ENCODE measurements at places on chromosomes 4 and X.

- no peak for DNase-seq
Observed at GRCh38 chr4:165472943-165473676, 94.3 kb downstream of the CPE start.

GRCh38 chrX:13257223-13258051, 62.4 kb downstream of the ATXN3L start:
- no peak for DNase-seq

- no peak for DNase-seq
Observed at GRCh38 chrX:9019151-9019550, 14.8 kb downstream of the FAM9B start.

GRCh38 chrX:86066998-86067397, 19.6 kb upstream of the CHM start:
- no peak for DNase-seq

- no peak for DNase-seq
Observed at GRCh38 chr4:157739242-157739641, 433.6 kb downstream of the GASK1B start.

- no peak for DNase-seq
Observed at GRCh38 chr4:136867465-136867864, 664.8 kb downstream of the PCDH18 start.

GRCh38 chrX:107775734-107776511, at the start of gene TSC22D3:
Gene TSC22D3, minus strand, starts transcription at chrX:107775787. Its CDS starts 368 bp downstream, at chrX:107775419.
- peak; percentile 56 for DNase-seq

DNA sequence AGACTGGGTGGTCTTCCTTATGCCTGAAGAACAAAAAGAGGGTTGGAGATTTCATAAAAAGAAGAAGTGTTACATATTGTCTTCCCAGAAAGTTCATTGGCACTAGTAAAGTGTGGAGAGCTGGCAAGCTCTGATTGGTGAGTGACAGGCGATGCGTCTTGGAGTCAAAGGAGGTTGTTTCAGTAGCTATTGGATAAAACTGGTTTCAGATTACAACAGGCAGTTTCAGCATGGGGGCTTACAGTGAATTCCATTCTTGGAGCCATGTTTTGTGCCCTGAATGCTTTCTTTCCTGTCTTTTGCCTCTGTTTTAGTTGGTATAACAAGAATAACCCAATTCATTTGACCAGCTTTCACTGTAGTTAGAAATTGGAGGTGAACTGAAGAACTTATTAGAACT, 750.5 kb downstream of the ADGRL3 start:
- DNase-seq = no peak

GRCh38 chrX:96538104-96538725, 146.4 kb upstream of the DIAPH2 start:
- no peak for DNase-seq

- DNase-seq = no peak
Observed at GRCh38 chr4:153341575-153342090, 2.9 kb upstream of the MND1 start.

DNA sequence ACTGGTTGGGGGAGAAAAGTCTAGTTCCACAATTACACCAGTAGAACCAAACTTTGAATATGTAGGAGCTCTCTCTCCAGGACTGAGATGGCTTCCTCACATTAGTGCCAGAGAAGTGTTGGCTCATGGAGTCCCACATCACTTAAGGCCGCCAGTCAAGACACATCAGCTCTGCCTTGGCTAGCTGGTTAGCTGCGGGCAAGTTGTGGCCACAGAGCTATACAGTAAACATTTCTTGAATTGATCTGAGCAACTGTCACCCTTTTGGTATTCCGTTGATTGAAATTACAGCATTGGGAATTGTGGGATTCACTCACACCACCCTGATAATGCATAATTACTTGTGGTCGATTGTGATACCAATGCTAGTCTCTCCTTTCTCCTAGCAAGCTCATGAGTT, 76.2 kb downstream of the LNX1 start:
- no peak for DNase-seq

DNA sequence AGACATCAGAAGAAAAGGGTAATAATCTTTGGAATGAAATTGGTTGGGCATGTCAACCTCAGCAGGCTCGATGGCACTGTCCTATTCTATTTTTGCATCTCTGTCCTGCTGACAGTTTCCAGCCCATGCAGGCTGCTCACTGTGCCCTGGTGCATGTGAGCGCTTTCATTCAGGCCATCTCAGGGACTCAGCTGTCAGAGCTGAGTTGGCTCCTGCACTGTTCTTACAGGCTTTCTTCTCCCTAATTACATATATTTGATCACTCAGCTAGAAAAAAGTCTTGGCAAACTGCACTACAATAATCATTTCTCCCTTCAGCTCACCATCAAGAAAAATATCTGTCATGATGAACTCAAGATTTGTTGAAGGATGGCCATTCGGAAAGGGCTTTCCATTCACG, 84.7 kb downstream of the RASL11B start:
- no peak for DNase-seq

GRCh38 chrX:318739-319578, at the start of gene GTPBP6:
Gene GTPBP6, minus strand, starts transcription at chrX:318796. Its CDS starts 9 bp downstream, at chrX:318787.
- peak; percentile 81 for DNase-seq

All from HuH-7.5 (cell line).